Activated CD4-positive, alpha-beta T cell treated with anti-CD3 and anti-CD28 coated beads, Interleukin-2, amount 10 ng/mL, durations not matched to agents 24 days and 14 days (primary cell): ENCODE measurements at places on chromosomes 5 and 9. TPM values are rescaled to one million over a fixed set of nuclear protein-coding genes. Genes with fewer than 3 reads are reported as not detected.

ERGIC1 gene
- total RNA-seq, result 47.1 and 47.3 TPM in 2 replicates

P4HA2 gene
- total RNA-seq, result 45.5 and 49.5 TPM in 2 replicates

LHX2 gene
- not detected in 2 replicates for total RNA-seq

SLC12A2 gene
- total RNA-seq, result 24.4 and 24.5 TPM in 2 replicates

IFNA14 gene
- not detected in 2 replicates for total RNA-seq

CKMT2 gene
- not detected in 2 replicates for total RNA-seq

GMCL2 gene
- 0.07 TPM in 1 of 2 replicates, not detected in the other for total RNA-seq

FRMD3 gene
- 0.30 and 0.59 TPM in 2 replicates for total RNA-seq

TRIM7 gene
- total RNA-seq, result 2.7 TPM in 2 replicates

ALDOB gene
- not detected in 2 replicates for total RNA-seq

SCAMP1 gene
- 20.8 and 23.1 TPM in 2 replicates for total RNA-seq

PCDHA7 gene
- not detected in 2 replicates for total RNA-seq

SEPTIN8 gene
- total RNA-seq, result 43.8 and 45.4 TPM in 2 replicates

TEX48 gene
- 0.52 and 0.56 TPM in 2 replicates for total RNA-seq

KLF4 gene
- total RNA-seq, result 1.0 and 1.2 TPM in 2 replicates

TSTD2 gene
- total RNA-seq, result 17.1 and 17.7 TPM in 2 replicates

FOXD4L6 gene
- not detected in 2 replicates for total RNA-seq
